ENCODE measurements at places on chromosomes 1 and 21. TPM values are rescaled to one million over a fixed set of nuclear protein-coding genes. Genes with fewer than 3 reads are reported as not detected.
A peak's percentile ranks its signal among the peaks of the same experiment; 100 is the strongest.

GRCh38 chr1:160718210-160718609 is 6.6 kb upstream of the CD48 start:
- DNase-seq: no peak

UQCRHL gene
- total RNA-seq: 1.9 TPM

DNA sequence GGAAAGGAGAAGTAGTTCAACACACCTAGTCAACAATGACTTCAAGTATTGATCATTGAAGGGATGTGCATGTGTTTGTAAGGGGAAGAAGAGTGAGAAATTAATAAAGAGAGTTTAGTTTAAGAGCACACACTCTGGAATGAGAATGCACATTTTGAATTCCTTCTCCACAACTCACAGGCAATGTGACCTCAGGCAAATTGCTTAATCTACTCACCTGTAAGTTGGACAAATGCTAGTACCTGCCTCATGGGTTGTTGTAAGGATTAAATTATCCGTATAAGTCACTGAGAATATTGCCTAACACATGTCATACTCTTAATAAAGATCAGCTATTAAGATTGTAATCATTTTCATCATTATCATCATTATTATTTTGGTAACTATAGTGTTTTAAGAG is 204.0 kb upstream of the NFIA start:
- DNase-seq: no peak

DNA sequence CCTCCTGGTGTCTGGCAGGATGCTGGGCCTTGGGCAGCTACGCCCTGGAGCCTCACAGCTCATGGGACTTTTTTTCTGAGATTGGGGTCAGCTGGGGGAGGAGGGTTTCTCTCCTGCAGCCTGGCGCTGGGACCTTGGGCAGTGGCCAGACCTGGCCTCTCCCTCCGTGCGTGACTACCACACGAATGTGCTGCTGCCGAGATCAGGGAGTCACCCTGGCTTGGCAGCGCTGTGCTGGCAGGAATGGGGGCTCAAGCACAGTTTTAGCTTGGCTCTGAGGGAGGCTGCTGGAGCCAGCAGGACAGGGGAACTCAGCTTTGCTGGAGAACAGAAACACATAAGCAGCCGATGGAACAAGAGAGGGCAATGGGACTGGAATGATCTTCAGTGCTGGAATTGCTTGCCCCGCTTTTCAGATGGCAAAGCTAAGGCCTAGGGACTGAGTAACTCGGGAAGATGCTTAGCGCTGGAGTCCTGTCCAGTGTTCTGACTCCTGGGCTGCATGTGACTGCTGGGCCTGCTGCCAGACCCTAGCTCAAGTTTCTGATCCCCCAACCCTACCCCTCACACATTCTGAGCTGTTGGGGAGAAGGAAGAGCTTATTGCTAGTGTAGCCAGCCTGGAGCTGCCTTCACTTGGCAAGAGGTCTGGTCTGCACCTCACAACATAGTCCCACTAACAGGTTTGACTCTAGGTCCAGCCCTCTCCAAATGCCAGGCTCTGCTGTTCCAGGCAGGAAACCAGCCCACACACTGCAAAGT is 69.9 kb downstream of the NAV1 start:
- DNase-seq: no peak

GRCh38 chr1:6444377-6444776 is 19.8 kb downstream of the ESPN start:
- DNase-seq: no peak

- no peak for DNase-seq
These were observed 183.1 kb downstream of the RHOU start for GRCh38 chr1:228918335-228918734.

- DNase-seq: no peak
These were observed 78.9 kb upstream of the ACTRT2 start for GRCh38 chr1:2942410-2942809.

- DNase-seq: no peak
These were observed 143.2 kb upstream of the C1orf105 start for GRCh38 chr1:172277275-172277674.

DNA sequence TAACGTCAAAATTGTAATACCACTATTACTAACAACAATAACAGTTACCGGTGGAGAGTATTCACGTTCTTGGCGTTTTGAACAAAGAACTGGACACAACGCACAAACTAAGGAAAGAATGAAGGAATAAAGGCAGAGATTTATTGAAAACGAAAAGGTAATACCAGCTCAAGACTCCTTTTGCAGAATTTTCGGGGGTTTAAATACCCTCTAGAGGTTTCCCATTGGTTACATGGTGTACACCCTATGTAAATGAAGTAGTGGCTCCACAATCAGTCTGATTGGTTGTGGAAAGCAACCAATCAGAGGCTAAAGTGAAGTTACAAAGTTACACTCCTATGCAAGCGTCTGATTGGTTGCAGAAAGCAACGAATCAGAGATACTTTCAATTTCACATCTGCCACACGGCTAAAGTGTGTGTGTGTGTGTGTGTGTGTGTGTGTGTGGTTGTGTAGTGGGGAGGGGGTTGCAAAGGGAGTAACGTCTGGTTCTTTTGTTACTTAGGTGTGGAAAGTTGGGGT is 1.1 kb upstream of the GTF2B start:
- DNase-seq: peak; percentile 9

SLC30A2 gene
- not detected for total RNA-seq

DNA sequence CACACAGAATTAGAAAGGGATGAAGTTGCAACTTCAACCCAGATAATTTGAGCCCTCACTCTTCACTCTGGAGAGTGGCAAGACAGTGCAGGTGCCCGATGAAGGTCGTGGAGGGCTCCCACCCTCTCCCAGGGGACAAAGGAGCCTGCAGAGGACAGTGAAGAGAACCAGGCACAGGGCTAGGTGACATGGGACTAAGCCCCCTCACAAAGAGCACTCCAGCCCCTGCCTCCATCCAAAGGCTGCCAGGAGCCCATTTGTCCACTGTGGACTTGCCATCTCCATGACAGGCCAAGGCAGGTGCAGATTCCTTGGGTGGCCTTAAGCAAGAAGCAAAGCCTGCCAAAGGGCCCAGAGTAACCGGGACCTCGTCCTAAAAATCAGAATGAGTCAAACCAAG is 15.1 kb downstream of the ERRFI1 start:
- no peak for DNase-seq

DNA sequence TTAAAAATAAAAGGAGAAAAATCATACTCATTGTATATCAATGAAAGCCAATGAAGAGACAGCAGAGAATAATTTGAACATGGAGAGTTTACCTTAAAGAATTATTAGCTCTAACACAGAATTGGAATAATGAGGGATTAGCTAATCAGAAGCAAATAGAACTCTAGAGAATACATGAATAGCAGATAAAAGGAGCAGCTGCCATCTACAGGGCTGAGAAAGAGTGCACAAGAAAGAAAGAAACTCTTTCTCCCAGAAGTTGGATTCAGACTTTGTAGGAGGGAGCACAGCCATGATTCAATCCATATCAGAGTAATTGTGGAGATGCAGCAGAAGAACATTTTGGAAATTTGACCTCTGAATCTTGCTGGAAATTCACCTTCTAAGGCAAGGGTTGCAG is 1171.2 kb downstream of the PLA2G4A start:
- DNase-seq: no peak

MNDA gene
- not detected for total RNA-seq

GRCh38 chr1:228071839-228072657 is 10.5 kb upstream of the ARF1 start:
- DNase-seq: no peak

DNA sequence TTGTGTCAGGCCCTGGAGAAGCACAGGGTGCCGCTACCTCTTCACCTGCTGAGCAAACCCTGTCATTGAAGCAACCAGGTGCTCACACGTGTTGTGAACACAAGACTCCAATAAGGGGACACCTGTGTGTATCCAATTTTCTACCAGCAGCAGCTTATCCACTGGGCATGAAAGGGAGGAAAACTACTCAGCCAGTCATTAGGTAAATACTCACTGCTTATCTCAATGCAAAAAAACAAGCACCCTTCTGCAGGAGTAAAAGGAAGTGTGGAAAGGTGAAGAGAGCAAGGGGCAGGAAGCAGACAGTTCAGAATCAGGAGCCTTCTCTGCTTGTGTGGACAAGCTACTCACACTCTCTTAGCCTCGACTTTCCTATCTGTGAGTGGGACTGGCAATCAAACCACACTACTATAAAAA is 148.9 kb downstream of the ETS2 start:
- no peak for DNase-seq

DNA sequence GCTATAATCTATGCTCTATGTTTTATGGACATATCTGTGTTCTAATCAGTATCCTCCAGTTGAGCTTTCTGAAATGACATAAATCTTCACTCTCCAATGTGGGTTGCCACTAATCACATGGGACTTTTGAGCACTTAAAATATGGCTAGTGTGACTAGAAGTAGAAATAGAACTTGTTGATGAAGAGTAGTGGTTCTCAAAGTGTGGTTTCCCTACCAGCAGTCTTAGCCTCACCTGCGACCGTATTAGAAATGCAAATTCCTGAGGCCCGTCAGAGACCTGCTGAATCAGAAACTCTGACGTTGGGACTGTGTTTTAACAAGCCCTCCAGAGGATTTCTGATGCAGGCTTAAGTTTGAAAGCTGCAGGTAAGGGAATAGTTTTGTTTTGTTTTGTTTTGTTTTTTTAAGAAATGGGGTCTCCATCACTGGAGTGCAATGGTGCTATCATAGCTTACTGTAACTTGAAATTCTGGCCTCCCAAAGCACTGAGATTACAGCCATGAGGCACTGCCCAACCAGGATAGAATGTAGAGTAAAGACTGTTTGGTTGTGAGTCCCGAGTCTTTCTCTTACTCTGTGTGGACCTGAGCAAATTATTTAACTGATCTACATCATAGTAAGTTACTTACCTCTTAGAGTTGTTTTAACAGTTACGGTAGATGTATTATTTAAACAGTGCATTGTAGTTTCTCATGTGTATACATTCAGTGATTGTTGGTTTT is 21.7 kb downstream of the GLRX2 start:
- DNase-seq: no peak

GRCh38 chr21:45525910-45526306 is 16.3 kb downstream of the SLC19A1 start:
- no peak for DNase-seq

DNA sequence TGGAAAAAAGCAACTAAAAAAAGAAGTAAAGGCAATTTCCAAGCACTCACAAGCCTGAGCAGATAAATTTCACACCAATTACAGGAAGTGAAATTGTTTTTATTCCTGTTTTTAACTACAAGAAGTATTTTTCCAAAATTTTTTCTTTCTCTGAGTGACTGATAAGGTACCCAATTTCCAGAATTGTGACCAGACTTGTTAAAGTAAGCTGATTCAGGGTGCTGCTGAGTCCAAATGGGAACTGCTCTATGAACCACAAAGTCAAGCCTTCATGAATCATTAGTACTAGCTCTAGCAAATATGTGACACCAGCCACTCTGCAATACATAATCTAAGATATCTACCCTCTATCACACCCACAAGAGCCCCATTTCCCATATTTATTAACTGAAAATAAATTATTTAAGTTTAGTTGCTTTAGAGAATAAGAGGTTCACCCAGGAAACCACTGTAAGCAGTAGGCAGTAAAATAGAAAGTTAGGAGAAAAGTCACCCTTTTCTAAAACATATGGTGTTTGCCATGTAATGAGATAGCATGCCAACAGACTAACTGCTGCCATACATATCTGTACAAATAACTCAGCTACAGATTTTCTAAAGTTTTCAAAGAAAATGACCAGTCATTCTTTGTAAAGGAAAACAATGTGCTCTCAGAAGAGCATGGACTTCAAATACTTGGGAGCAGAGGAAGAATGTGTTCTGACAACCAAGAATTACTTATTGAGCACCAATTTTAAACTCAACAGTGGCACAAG is 43.1 kb upstream of the TNFSF18 start:
- DNase-seq: no peak

- DNase-seq: no peak
These were observed 40.2 kb upstream of the ZNF124 start for GRCh38 chr1:247212012-247212411.

DNA sequence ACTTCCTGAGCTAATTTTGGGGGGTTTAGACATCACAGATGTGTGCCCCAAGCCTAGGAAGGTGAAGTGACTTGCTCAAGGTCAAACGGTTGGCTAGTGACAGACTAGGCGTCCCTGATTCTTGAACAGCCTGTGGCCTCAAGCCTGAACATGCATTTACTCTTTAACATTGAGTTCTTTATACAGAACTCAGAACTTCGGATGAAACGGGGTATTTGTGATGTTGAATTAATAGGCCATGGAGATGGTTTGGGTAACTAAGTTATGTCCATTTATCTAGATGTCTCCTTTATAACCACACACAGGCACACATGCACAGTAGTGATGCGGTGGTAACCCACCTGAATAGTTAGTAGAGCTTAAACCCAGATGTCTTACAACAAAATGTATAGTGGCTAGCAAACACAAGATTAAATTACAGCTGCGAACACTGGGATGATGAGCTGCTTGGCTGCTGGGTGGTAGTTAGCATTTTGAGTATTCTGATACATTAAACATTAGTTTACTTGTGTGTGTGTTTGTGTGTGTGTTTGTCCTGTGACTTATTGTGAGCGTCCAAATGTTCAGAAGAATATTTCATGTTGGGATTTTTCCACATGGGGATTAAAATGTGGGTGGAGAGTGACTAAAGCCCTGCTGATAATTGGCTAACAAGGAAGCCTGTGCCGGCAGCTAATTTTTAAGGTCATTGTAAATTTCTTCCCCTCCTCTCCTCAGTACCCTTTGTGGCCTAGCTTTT is 2.3 kb downstream of the ATP1A1 start:
- no peak for DNase-seq

DNA sequence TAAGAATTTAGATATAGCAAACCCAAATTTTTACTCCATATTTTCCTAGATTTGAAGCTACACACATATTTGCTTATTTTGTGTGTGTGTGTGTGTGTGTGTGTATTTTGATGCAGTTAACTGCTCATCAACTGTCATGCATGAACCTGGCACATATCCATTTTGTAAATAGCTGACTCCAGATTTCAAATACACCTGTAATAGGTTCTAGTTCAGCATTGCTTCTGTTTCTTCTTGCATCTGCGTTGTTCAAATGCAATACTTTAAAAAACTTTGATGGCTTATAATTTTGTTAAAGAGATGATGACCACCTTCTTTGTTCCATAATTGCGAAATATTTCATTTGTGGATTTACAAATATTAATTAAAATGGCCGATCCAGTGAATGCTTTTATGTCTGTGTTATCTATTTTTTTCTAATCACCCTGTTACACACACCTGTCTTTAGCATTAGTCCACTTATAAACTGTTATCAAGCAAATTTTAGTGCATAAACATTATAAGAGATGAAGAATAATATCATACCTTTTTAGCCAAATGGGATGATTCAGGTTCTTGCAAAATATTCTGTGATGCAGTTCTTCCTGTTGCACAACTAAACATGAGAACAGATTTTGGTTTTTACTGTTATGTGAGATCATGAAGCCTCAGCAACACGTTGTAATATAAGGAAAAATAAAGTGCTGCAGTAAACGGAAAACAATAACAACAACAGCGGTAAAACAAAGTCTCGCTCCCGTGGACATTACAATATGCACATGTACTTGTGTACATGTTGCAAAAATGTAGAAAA is 12.7 kb upstream of the S100A11 start:
- DNase-seq: no peak

ASPM gene
- total RNA-seq: 31.4 TPM

- peak; percentile 14 for DNase-seq
These were observed 26.7 kb upstream of the RPTN start for GRCh38 chr1:152185544-152186391.
